ENCODE measurements at places on chromosomes 1 and 21.

DNA sequence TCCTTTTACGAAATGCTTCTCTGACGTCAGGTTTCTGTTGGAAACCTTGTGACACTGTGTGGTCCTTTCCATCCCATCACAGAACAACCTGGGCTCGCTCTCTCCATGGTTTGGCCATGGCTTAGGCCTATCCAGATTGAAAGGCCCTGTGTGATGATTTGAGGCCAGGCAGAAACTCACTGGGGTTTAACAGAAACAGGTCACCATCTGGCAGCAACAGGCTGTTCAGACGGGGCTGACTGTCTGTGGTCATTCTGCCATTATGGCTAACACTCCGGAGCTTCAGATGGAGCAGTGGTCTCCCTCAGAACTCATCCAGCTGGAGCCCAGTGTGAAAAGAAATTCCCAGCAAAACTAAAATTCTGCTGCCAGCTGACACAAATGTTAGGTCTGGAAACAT is 9.3 kb downstream of the PLEKHM2 start:
- no peak for DNase-seq

DNA sequence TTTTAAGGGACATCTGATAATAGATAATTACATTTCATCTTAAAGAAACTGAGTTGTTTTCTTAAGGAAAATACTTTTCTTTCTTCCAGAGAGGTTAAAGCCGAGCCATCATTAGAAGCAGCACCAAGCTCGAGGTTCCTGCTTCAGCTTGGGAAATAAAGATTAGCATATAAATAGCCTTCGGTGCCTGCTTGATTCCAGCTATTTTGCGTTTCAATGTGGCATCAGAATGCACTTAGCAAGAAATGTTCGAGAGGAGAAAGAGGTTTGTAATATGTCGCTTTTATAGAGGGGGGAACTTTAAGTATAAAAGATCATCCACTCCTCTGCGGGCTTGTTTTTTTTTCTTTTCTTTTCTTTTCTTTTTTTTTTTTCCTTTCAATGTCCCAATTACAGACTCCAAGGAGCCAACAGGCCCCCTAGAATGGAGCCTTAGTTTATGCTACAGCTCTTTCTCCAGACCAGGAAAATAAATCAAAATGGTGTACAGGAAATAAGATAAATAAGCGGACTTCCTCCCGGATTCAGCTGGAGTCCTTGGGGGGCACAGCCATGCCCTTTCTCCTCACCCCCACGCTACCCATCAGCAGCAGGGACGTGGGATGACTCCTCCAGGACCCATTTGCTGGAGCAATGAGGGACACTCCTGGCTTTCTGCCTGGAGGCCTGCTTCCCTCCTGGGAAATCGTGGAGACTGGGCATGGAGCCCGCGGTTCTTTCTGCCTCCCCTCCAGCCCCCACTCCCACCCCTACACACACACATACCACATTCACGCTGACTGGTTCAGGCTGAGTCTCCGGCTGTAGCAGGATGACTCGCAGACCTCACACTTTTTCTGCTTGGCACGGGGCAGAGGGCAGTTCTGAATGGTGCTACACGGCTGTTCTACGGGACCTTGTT is 131.6 kb downstream of the RRAGC start:
- DNase-seq = no peak

GRCh38 chr1:116763116-116763786 is 9.0 kb downstream of the CD2 start:
- DNase-seq = no peak

- no peak for DNase-seq
Measured at GRCh38 chr1:219744652-219745469, 132.0 kb upstream of the ZC3H11B start.

DNA sequence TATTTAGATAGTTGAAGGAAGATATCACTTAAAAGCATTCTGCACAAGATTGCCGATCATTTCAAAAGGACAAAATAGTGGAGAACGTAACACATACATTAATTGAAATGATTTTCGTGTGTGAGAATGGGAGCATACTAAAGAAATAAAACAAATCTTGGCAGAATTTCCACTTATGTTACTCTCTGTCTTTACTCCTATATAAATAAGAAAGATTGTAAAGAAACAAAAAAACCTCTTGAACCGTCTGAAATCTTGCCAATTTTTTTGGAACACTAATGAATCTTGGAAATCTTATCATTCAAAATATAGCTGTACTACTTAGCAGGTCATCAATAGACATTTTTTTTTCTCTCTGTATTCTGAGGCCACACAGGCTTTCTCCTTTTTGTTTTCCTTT is 528.8 kb upstream of the NCAM2 start:
- DNase-seq = no peak

DNA sequence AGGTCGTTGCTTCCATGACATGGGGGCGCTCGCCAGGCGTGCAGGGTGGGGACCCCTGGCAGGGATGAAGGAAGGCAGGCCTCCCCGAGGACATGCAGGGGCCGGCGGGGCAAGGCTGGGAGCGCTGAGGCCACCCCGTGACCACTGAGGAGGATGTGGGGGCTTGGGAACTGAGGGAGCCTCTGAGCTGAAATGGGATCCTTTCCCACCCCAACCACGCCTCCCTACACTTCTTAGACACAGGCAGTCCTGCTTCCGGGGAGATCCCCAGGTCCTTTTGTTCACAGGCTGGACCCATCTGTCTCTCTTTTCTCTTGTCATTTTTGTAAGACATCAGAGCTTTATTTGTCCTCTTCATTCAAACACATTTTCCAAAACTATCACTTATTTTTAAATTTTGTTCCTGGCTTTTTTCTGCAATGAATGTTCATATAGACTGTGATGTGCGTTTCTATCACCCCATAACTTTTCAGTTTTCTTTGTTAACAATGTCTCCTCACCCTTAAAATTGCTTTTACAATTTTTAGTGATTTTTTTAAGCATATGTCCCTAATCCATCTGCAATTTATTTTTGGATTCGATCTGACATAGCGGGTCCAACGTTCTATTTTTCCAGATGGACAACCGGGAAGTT is 156.7 kb upstream of the BACE2 start:
- DNase-seq = no peak

Data from KG1 (cell line).